ENCODE measurements at places on chromosomes 2 and 18.

DNA sequence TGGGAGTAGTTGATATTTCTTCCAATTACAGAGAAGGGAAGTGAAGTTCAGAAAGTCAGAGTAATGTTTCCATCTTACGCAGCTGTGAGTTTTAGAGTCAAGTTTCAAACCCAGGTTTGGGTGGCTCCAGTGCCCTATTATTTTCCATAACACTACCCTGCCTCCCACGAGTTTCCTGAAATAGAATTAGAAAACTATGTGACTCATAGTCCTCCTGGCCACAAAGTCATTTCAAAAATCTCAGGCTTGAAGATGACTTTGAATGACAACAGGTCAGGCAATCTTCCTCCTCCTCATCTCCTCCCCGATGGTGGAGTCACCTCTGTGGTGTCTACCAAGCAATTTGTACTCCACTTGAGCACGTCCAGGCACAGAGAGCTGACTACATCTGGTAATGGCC lies 212.3 kb upstream of the TRIB2 start:
- DNase-seq, result no peak

GRCh38 chr2:72576861-72577260 lies 249.0 kb downstream of the EXOC6B start:
- no peak for DNase-seq

DNA sequence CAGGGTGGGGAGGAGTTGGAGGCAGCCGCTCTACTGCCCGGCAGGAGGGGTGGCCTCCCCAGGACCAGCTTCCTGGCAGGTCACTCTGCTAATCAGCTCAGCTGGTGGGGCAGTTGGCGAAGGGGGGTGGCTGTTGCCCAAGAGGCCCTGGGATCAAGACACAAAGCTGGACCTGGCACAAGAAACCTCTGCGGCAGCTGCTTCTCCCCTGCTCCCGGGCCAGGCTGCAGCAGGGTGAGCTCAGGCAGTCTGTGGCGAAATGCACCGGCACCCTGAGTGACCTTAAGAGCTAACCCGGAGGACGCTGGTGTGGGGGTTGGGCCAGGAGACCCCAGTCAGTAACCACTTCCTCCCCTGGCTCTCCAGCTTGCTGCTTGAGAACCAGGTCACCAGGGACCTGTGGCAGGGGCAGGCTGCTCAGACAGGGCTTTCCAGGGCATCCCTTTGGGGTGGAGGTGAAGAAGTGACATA lies 31.1 kb downstream of the TOGARAM2 start:
- no peak for DNase-seq

DNA sequence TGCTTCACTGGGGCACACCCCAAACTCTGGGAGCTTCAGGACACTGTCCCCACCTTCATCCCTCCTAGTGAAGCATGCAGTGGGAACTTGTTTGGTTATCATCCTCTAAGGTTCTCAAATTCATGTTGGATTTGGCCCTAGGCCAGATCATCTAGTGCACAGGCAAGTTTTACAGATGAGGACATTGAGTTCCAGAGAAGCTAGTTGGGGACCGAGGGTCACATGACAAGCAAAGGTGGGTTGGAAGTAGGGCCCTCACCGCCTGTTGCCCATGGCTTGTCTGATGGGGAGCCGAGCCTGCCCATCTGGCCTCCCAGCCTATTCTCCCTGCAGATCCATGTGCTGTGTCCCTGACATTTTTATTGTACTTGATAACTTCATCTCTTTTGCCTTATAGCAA lies 2.8 kb downstream of the PRKCE start:
- no peak for DNase-seq

DNA sequence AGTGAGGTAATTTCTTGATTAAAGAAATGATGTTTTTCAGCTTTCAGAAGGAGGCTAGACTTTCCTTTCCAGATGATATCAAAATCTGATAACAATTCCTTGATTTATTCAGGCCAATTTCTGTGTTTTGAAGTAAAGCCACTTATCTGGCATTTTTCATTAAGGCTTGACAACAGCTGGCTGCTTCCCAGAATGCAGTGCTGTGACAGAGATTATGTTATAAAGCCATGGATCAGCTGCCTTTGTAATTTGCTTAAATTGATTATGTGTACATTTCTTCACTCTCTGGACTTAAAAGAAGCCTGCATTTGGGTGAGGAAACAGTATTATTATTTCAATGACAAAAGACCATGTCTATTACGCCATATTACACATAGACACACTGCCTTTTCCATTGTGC lies 136.0 kb downstream of the PLCL1 start:
- DNase-seq, result no peak

All from NCI-H1436 treated with DMSO at 0.1 percent for 48 hours (cell line).